Urothelium cell line (cell line): ENCODE measurements at places on chromosomes 4 and X.

- peak; percentile 4 for DNase-seq
Observed at GRCh38 chr4:17232566-17233253, 279.2 kb downstream of the QDPR start.

GRCh38 chrX:12919051-12919450 lies 12.6 kb downstream of the TLR8 start:
- no peak for DNase-seq

DNA sequence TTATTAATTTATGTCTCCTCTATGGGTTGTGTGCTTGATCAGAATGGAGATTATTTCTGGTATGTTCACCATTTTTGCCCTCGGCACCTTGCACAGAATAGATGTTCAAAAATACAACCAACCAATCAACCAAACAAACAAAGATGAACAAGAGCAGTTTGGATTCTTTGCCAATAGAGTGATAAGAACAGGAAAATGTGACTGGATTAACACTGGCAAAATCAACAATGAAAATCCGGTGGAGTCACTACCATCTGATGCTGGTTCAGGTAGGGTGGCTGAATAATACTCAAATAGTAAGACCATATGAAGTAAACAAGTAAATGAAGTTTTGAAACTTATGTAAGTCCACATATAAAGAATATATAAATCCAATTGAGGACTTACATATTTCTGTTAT lies 685.0 kb upstream of the EPHA5 start:
- DNase-seq: no peak

DNA sequence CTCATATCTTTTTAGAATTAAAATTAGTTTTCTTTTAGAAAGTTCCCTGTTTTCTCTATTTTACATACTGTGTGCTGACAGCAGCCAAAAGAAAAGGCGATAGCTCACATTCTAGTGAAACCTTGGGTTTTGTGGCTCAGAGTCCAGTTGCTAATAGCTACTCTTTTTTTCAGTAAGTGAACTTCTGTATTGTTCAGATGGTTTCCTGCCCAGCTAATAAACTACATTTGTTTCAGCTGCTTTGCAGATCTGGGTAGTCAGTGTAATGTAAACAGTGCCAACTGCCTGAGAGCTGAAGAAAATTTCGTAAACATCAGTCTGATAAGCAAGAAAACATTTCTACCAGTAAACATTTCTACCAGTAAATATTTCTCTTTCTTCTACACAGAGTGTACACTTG lies 370.2 kb downstream of the GRIA2 start:
- no peak for DNase-seq

DNA sequence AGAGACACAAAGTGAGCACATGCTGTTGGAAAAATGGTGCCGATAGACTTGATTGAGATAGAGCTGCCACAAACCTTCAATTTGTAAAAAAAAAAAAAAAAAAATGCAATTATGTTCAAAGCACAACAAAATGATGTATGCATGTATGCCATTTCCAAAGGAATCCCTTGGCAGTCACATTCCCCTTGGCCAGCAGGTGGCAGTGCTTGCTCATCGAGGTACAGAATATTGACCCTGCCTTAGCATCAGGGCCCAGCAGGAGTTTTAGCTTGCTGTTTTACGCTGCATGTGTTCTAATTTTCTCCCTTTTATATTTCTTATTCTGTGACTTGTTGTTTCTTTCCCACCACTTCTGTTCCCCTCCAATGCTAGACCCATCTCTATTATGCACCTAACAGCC lies 34.5 kb upstream of the CYBB start:
- peak; percentile 31 for DNase-seq

DNA sequence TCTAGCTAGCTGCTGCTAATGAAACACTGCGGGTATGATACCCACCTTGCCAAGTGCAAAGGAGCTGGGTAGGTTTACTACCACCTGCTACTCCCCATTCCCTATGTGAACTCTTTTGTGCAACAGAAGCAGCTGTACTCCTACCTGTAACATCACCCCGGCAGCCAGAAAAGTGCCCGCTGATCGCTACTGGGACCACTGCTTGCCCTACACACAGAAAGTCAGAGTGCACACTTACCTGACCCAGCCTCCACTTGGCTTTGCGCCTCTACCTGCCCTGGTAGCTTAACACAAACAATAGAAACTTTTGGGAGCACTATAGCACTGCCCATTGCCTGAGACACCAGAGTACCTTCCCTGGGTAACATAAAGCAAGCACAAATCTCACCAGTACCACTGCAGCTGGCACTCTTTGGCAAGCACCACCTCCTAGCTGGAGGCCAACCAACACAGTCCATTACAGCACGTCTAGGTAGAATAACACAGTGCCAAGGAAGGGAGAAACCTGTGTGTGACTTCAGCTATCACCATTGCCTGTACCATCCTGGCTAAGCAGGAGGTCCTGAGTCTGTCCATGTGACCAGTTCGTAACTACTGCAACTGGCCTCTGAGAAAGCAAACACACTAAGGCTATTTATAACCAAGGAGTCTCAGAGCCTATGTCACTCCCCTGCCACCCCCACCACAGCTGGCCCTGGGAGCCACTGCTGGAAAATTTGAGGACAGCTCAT lies 80.1 kb downstream of the CENPC start:
- DNase-seq: no peak

- DNase-seq: no peak
Observed at GRCh38 chr4:38128478-38129459, 168.6 kb downstream of the PTTG2 start.

GRCh38 chrX:95290455-95290854 lies 1394.2 kb upstream of the DIAPH2 start:
- DNase-seq: no peak

DNA sequence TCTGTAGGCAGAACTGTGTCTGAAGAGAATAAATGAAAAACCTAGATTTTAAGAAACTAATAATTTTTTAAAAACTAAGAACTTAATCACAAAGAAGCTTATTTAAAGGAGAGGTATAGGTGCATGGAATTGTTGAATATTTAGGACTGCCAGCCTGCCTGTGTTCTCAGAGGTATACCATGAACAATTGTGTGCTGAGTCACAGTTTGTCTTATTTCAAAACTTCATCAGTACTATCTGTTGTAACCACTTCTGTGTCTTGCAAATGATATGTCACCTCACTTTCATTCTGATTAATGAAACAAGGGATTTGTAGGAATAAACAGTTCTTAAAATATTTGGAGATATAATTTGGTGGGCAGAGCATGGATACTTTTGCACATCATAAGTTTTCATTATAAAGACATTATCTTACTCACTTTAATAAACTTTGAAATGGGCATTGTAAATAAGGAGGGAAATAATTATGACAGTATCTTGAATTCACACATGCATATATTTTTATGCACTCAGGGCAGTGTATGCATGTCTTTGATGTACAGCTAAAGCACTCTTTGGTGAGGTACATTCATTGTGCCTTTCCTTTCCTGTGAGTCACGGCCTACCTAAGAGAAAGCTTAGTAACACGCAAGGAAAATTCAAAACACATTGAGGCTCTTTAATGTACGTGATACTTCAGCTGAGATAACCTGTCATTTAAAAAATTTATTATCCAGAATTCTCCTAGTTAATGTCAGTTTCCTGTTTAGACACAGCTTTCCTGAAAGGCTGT lies 31.7 kb downstream of the STOX2 start:
- DNase-seq: no peak

- DNase-seq: no peak
Observed at GRCh38 chr4:34723605-34724004, 1520.7 kb downstream of the ARAP2 start.

DNA sequence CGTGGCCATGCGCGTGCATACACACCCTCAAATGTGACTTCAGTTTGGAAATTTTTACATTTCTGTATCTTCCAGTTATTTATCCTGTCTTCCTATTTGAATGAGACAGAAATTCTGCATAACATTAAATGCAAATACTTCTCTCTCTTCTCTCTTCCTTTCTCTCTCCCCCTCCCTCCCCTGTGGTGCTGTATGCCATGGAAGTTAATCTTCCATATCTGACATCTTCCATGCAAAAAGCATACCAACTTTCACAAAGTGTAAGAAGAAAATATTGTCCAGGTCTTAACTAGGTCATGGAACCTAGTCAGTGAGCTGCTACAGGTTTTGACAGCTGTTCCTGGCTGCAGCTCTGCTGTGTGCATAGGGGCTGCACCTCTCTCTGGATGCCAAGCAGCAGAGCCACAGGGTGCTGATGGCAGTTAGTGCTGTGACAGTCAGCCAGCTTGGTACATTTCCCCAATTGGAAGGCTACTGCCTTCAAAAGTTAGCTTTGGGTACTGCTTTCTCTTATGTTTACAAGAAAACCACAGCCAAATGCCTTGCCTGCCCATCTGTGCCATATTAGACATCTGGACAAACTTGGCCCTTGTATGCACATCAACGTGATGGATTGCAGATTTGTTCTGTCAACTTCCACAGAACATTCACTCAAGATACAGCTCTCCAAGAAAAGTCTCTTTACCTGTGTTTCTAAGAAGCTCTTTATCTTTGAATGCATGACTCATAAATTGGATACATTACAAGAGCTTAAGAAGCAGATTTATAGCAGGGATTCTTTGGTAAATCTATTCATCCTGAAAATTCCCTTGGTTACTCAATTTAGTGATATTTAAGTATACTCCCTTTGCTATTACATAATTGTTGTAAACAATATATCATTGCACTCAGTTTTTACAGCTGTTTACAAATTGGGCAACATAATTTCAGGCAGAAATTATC lies 623.8 kb downstream of the EPHA5 start:
- DNase-seq: peak; percentile 44

DNA sequence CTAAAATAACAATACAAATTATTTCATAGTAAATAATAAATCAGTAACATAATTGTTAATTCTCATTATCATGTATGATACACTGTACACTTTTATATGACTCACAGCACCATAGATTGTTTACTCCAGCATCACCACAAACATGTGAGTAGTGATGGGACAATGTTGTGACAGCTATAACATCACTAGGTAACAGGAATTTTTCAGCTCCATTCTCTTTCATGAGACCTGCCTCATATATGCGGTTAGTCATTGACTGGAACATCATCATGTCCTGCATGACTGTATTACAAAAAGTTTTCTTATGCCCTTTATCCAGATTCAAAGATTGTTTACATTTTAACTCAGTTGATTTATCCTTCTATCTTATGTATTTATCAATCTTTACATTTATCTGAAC lies 1530.0 kb downstream of the PCDH18 start:
- no peak for DNase-seq

DNA sequence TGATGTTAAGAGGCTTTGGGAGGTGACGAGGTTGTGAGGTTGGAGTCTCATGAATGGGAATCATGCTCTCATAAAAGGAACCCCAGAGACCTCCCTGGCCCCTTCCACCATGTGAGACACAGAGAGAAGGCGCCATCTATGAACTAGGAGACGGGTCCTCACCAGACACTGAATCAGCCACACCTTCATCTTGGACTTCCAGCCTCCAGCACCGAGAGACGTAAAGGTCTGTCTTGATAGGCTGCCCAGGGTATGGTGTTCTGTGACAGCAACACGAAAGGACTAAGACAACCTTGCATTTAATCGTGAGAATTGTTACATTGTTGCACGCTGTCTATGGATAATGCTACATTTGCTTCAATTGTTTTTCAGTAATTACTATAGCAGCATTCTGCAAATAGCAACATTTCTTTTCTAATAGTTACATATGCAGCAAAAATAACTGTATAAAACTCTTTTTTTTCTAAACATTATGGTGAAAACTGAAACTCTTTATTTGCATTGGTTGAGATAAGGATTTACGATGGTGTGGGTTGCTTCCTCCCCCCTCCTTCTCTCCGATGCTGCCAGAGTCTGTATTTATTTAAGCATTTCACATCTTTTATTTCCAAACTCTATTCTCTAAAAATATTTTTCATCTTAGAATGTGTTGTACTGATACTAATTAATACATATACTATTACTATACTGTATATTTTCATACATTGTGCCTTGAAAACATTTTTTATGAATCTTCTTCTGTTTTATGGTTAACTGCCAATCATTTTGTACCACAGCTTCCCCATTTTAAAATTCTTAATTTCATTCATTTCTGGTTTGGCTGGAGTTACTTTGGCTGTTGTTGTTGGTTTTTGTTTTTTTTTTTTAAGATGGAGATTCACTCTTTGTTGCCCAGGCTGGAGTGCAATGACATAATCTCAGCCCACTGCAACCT lies 26.4 kb upstream of the AKAP17A start:
- DNase-seq: no peak

- no peak for DNase-seq
Observed at GRCh38 chr4:4200624-4201023, 26.1 kb downstream of the OTOP1 start.

DNA sequence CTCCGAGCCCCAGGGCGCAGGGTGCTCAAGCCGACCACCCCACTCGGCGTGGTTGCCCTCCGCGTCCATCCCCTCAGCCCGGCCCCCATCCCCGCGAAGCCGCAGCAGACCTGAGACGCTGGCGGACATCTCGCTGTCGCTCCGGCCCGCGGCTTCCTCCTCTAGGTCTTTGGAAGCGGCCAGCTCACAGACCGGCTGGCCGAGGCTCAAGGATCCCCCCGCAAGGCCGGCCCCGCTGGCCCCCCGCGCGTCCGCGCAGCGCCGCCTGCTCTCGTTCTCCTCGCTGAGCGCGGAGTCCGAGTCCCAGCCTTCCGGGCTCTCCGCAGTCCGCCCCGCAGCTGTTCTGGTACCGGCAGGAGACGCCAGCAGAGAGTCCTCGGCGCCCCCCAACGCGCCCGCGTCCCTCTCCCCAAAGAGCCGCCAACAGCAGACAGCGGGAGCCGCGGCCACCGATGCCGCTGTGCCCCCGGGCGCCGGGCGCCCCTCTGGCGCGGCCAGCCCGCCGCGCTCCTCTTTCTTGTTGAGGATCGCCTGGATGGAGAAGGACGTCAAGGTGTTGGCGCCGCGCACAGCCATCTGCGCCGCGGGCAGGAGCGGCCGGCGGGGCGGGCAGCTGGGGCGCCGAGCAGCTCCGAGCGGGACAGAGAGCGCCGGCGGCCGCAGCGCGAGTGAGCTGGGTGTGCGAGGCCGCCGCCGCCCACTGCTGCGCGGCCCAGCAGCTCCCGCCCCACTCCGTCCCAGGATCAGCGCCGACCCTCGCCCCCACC lies at the start of gene NKX3-2:
NKX3-2 (minus strand) TSS at position 670 of the 767 bp plus-strand sequence; CDS start at position 576, 94 bp downstream.
- no peak for DNase-seq

GRCh38 chr4:6710996-6711395 lies 1.3 kb upstream of the MRFAP1L1 start:
- no peak for DNase-seq

GRCh38 chr4:74166818-74167217 lies 8.9 kb downstream of the MTHFD2L start:
- DNase-seq: no peak

- DNase-seq: peak; percentile 65
Observed at GRCh38 chr4:65943076-65943475, 272.8 kb upstream of the EPHA5 start.

DNA sequence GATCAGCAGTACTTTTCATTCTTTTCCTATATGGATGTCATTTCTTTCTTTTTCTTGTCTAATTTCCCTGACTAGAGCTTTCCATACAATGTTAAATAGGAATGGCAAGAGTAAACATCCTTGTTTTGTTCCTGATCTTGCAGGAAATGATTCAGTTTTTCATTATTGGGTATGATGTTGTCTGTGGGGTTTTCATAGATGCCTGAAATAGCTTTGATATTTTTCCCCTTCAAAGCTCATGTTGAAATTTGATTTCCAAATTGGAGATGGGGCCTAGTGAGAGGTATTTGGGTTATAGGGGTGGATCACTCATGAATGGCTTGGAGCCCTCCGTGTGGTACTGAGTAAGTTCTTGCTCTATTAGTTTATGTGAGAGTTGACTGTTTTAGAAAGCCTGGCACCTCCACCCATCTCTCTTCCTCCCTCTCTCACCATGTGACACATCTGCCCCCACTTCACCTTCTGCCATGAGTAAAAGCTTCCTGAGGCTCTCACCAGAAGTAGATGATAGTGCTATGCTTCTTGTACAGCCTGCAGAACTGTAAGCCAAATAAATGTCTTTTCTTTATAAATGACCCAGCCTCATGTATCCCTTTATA lies 22.3 kb upstream of the VSIG1 start:
- DNase-seq: no peak
